Stimulated activated CD4-positive, alpha-beta T cell treated with anti-CD3 and anti-CD28 coated beads, Interleukin-4, amount 100 ng/mL, for 24 hours (primary cell): ENCODE measurements at places on chromosomes 11 and 22.

DNA sequence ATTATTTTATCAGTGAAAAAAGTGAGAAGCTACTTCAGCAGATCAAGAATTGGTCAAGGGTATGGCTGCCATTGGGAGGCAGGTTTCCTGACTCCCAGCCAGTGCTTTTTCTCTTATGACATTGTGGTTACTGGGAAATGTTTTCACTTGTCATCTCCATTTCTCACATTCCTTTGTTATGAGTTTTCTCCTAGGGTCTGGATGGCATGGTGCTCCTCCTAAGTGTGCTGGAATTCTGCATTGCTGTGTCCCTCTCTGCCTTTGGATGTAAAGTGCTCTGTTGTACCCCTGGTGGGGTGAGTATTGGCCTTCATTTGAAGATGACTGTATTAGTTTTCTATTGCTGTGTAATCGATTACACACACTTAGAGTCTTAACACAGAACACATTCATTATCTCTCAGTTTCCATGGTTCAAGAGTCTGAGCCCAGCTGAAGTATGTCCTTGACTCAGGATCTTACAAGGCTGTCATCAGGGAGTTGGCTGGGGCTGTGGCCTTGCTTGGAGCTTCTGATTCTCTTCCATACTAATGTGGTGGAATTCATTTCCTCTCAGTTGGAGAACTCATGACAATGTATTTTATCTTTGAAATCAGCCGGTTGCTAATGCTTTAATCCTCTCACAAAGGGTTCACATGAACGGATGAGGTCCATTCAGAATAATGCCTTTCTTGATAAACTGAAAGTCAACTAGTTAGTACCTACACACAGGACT is 21.0 kb upstream of the MS4A6E start:
- DNase-seq, result no peak

- no peak for DNase-seq
These were observed 178.2 kb downstream of the IGLL1 start for GRCh38 chr22:23401910-23402274.

DNA sequence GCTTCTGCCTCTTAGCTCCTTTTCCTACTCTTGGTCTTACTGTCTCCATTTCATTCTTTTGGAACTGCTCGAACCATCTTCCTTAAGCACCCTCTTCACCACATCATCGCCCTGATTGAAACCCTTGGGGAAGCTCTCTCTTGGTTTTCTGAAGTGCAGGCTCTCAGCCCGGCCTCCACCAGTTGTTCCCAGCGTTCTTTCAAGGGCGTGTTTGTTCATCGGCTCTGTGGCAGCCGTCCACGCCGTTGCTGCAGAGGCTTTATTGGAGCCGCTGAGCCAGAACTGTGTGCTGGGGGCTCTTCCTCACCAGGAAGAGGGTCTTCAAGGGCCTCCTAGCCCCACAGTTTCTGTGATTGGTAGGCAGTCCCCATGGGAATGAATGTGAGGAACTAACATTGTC is 214.1 kb downstream of the TBC1D22A start:
- DNase-seq, result no peak

GRCh38 chr22:46560696-46561295 is 23.4 kb upstream of the CELSR1 start:
- DNase-seq, result no peak

GRCh38 chr11:117230286-117230961 is 1.4 kb downstream of the PCSK7 start:
- DNase-seq, result peak; percentile 70

DNA sequence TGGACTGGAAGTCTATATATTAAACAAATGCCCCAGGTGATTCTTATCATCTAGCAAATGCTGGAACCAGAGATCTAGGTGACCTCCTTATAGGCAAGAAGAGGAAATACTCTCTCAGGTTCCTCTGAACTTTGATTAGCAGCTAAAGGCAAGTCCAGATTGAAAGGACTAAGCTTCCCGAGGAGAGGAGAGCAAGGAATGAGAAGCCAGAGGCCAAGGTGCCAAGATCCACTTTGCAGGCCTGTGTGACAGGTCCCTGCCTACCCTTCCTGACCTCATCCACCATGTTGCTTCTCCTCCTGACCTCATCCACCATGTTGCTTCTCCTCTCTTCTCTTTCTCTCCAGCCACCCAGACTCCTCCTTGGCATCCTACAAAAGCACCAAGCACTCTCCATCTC is 173.2 kb downstream of the LARGE1 start:
- DNase-seq, result no peak

DNA sequence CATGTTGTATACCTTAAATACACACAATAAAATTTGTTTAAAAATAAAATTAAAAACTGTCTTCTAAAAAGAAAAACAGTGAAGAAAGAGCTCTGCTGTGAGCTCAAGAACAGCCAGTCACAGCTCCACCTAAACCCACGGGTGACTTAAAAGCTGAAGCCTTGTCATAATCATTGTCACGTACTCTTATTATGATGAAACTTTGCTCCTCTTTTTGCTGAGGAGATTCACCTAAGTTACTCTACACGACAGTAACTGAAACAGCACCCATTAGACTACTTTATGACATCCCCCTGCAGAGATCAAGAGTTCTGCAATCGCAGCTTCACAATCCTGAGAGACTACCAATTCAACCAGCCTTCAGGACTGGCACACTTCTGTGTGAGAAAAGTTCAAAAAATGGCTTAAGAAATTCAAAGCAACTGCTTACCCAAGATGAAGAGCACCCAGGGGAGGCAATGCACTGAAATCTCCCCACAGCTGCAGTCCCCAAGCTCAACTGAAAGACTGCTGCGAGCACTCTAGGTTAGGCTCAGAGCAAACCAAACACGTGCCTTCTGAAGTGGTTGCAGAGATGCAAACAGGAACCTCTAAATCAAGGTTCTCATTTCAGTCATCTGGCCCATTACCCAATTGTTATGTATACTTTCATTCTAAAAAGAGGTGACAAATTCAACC is at the start of gene JAML:
JAML (minus strand) TSS at position 501 of the 678 bp plus-strand sequence. CDS start 10,145 bp downstream, outside the sequence.
- DNase-seq, result peak; percentile 74

- no peak for DNase-seq
These were observed 336 bp downstream of the OR4D9 start for GRCh38 chr11:59511675-59512074.

DNA sequence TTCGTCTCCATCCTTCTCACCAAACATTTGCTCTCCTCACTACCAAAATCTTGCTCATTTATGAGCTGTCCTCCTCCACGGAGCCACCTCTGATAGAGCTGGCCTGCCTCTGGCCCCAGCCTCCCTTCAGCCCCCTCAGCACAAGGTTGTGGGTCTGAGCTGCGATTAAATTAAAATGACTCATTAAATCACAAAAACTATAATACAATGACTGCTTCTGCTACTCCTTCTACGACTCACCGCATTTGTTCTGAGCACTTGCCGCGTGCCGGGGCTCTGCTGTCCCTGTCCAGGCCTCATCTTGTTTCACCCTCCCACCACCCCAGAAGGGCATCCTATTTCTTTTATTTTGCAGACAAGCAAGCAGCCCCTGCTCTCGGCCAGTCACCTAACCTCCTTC is 49.2 kb upstream of the TIMP3 start:
- DNase-seq, result no peak

DNA sequence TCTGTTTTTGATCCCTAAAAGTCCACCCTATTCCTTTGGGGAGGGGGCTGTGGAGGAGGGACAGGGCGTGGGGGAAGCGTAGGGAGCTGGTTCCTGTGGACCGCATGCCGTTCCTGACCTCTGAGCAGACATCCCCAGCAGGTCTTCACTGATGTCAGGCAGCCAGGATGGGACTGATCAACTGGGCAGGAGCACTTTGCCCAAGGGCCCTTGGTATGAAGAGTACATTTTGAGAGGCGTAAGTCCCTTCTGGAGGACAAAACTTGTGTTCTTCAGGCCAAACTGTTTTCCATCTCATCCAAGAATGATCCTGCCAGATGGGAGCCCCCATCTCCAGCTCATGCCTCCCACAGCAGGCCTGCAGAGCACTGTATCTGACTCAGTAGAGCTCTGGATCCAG is 80.9 kb upstream of the NARS2 start:
- no peak for DNase-seq

DNA sequence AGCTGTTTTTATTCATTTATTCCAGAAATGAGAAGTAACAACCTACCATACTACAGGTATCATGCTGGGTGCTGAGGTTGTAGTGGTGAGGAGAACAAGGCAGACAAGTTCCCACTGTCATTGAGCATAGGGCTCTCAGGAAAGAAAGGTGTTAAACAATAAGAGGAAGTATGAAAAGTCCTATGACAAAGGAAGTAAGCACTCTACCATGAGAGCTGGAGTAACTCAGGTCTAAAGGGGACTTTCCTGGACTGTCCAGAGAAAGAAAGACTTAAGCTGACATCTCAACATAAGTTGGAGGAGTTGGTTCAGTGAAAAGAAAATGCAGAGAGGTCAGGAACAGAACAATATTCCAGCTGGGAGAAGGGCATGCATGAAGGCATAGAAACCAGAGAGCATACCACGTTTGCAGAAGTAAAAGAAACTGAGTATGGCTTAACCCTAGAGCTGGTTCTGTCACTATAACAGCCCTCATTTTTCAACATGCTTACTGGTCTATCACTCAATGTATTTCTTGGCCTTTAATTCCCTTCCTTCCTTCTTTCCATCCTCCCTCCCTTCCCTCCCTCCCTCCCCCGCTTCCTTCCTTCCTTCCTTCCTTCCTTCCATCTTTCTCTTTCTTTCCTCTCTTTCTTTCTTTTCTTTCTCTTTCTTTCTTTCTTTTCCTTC is 137.8 kb upstream of the BDNF start:
- no peak for DNase-seq

- no peak for DNase-seq
These were observed 169.8 kb downstream of the SPON1 start for GRCh38 chr11:14132312-14132711.

- no peak for DNase-seq
These were observed 30.0 kb upstream of the MUC5AC start for GRCh38 chr11:1127664-1128162.

DNA sequence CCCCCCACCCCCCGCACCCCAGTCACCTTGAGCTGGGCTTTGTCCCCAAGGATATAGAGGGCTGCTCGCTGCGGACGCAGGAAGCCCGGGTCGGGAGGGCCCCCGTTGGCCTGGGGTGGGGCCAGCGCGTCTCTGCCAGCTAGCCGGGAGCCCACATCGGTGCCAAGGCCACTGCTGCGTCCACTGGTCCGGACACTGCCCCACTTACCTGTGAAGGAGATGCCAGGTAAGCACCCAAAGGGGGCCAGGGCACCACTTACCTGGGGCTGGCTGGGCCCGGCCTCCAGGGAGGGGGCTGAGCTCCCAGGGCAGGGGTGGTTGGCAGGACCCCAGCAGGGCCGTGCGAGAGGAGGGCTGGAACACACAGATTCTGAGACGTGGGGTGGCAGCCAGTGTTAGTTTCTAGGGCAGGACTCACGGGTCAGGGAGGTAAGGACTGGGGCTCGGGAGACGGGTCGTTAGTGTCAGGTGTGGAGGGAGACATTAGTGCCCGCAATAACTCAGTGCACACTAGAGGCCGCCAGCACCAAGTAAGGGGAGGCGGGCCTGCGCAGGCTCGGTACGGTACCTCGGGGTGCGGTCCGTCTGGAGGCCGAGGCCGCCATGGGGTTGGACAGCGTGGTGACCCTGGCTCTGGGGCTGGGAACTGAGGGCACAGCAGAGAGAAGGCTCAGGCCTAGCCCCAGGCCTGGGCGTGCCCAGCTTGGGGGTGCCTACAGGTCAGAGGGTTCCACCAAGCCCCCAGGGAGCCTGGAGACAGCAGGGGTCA is 18.2 kb downstream of the SBF1 start:
- no peak for DNase-seq

- no peak for DNase-seq
These were observed 189.6 kb downstream of the ST3GAL4 start for GRCh38 chr11:126545057-126545555.

DNA sequence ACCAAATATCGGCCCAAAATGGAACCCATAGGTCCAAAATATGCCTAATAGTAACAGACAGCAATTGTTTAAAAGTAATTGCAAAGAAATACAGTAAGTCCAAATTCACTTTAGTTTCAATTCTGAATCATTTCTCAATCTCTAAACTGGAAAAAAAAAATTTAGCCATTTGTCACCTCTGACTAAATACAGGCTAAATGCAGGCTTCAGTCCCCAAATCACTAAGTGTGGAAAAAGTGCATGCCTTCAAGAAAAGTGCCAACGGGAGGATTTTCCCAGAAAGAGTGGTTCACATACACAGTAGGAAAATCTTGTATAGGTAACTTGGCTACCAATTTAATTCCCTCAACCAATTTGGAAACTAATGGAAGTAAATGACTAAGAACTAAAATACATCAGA is 35.7 kb downstream of the SIK3 start:
- peak; percentile 27 for DNase-seq

GRCh38 chr11:73257342-73258103 is 14.6 kb upstream of the P2RY6 start:
- DNase-seq, result no peak

- no peak for DNase-seq
These were observed 265.8 kb upstream of the POU2AF2 start for GRCh38 chr11:110979696-110980095.

GRCh38 chr11:100730266-100730665 is 43.2 kb downstream of the ARHGAP42 start:
- no peak for DNase-seq

DNA sequence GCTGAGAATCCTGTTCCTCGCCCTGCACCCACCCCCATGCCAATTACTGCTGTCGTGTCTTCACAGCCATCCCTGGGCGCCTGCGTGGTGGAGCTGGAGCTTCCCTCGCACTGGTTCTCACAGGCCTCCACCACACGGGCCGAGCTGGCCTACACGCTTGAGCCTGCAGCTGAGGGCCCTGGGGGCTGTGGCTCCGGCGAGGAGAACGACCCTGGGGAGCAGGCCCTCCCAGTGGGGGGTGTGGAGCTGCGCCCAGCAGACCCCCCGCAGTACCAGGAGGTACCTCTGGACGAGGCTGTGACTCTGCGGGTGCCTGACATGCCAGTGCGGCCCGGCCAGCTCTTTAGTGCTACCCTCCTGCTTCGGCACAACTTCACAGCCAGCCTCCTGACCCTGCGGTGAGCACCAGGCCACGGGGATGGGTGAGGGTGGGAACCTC is 4.3 kb downstream of the TMEM132A start:
- DNase-seq, result no peak

DNA sequence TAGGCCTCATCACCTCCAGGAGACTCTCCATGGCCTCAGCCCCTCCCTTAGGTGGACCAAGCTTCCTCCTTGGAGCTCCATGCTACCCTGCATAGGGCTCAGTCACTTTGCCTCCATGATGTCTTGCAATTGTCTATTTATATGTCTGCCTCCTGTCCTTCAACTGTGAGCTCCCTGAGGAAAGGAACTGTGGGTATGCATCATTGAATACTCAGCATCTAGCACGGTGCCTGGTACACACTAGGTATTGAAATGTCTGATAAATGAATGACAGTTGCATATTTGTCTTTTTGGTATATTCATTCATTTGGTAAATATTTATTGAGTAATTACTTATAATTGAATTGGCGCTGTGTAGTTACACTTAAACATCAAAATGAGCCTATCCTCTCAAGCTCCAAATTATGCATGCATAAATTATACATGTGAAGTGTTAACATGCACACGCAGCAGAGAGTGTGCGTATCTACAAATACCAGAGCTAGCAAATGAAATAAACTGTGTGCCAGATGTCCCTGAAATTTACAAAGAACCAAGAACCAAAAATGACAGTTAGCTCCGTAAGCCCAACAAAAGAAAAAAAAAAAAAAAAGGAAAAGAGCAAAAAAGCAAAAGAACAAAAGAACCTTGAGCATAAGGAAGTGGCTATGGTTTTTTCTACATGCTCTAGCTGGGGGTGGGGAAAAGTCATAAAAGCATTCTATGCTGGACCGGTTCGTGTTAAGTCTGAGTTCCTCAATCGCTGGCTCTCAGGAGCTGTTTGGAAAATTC is 25.2 kb downstream of the GRAP2 start:
- no peak for DNase-seq
